ENCODE measurements at places on chromosomes 16 and 17. TPM values are rescaled to one million over a fixed set of nuclear protein-coding genes. Genes with fewer than 3 reads are reported as not detected.

Gene SCGB1C2
- polyA plus RNA-seq: not detected

Gene HSF4
- 0.37 TPM for polyA plus RNA-seq

Gene TP53TG3
- polyA plus RNA-seq: not detected

Gene LITAFD
- not detected for polyA plus RNA-seq

Gene DHRS7C
- not detected for polyA plus RNA-seq

Gene TBC1D3K
- polyA plus RNA-seq: not detected

Gene CCDC92B
- polyA plus RNA-seq: not detected

Gene PRSS33
- polyA plus RNA-seq: not detected

Gene EPX
- not detected for polyA plus RNA-seq

Gene GPR179
- not detected for polyA plus RNA-seq

Gene PDE6G
- polyA plus RNA-seq: 1.2 TPM

Gene INTS2
- 8.1 TPM for polyA plus RNA-seq

Gene CMTM2
- polyA plus RNA-seq: not detected

Gene TPSG1
- not detected for polyA plus RNA-seq

Gene TEN1
- 20.2 TPM for polyA plus RNA-seq

Gene KRTAP4-8
- polyA plus RNA-seq: not detected

Gene MMP15
- not detected for polyA plus RNA-seq

DNA sequence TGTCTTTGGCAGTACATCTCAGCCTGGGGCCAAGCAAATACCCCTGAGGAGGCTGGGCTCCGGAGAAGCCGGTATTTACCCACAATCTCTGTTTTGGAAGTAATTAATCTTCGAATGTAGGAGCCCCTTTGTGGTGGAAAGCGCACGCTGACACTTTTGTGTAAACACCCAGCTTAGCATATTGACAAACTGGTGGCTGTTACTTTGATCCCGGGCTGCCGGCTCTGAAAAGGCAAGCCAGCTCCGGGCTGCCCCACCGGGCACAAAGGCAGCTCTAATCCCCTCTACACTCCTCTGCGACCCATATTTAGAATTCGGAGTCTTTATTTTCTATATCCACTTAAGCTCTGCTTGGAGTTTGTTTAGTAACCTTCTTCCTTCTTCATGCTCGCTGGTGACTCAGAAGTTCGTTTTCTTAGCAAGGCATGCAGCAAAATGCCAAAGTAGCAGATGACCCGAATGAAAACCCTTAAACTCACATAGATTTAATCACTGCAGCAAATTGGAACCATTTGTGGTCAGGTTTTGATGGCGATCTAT, 144.0 kb upstream of the IRX3 start:
- DNase-seq: no peak

DNA sequence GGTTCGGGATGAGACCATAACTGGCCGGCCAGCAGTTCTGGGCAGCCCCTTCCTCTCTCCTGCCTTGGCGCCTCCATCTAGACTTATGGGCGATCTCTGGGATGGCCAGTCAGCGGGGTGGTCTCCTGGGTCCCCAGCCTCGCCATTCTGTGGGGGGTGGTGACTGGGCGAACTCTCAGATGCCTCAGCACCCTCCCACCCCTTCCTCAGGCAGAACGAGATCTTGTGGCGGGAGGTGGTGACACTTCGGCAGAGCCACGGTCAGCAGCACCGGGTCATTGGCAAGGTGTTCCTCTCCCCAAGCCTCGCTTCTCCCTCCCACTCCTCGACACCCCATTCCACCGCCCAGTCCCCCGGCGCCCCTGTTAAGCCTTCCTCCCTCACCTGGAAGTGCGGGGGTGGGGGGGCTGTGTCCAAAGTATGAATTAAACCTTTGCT, 1.6 kb downstream of the HSF4 start:
- no peak for DNase-seq

DNA sequence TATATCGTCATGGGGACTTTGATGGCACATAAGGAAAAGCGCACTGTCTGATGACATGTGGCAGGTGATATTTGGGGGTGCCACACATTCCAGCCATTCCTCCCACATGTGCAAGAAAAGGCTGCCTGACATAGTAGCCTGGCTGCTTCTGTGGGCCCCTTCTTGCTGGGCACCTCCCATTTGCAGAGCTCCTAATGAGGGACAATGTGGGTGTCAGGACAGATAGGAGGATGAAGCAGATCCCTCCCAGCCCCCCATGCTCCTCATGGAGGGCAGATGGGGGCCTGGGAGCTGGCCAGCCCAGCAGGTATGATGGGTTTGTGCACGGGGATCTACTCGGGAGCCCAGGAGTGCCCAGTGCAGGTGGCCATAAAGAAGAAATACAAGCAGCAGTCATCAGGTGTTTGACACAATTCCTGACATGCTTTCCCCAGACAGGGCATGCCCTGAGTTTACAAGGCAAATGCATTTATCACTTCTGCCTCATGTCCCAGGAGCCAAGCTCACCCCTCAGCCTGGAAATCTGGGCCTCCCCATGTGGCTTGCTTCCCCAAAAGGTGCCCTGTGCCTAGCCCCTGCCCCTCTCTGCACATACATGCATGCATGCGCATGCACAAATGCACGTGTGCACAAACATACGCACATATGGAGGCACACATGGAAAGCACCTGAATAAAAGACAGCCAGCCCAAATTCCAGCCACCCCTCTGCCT, 260.6 kb upstream of the RPL38 start:
- DNase-seq: no peak

DNA sequence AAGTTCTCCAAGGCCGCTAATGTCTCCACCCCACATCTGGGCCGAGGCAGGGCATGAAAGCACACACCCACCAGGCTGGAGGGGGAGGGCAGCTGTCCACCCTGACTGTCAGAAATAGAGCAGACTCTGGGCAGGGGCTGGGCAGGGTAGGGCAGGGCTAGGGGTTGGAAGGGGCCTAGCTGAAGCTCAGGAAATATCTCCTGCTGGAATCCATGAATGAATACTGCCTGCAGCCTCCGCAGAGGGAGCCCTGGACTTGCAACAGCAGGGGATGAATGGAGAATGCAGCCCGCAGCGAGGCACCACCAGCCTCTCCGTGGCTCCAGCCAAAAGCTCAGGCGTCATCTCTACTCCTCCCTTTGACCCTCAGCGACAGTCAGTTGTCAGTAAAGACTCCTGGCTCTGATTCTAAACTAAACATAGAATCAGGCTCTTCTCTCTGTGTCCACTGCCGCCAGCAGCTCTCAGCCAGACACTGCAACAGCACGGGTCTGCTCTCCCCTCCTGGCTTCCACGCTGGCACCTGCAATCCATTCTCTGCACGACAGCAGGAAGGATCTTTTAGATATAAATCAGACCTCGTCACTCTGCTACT, 23.9 kb upstream of the NGFR start:
- no peak for DNase-seq

DNA sequence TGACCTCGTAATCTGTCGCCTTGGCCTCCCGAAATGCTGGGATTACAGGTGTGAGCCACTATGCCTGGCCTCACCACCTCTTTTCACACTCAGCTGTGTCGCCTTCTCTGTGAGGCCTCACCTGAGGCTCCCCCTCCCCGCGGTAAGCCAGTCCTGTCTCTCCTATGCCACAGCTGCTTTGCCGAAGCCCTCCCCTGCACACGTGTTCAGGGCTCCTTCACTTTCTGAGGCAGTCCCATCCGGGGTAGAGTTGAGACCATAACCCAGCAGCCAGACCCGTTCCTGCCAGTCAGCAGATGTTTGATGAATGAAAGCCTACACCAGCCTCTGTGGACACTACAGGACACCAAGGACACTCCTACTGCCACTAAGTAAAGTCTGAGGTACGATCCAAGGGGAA, 10.6 kb downstream of the USP7 start:
- DNase-seq: no peak

GRCh38 chr17:72661116-72661944, 431.2 kb downstream of the SLC39A11 start:
- DNase-seq: no peak

GRCh38 chr16:66304961-66305360, 61.5 kb upstream of the CDH5 start:
- no peak for DNase-seq

DNA sequence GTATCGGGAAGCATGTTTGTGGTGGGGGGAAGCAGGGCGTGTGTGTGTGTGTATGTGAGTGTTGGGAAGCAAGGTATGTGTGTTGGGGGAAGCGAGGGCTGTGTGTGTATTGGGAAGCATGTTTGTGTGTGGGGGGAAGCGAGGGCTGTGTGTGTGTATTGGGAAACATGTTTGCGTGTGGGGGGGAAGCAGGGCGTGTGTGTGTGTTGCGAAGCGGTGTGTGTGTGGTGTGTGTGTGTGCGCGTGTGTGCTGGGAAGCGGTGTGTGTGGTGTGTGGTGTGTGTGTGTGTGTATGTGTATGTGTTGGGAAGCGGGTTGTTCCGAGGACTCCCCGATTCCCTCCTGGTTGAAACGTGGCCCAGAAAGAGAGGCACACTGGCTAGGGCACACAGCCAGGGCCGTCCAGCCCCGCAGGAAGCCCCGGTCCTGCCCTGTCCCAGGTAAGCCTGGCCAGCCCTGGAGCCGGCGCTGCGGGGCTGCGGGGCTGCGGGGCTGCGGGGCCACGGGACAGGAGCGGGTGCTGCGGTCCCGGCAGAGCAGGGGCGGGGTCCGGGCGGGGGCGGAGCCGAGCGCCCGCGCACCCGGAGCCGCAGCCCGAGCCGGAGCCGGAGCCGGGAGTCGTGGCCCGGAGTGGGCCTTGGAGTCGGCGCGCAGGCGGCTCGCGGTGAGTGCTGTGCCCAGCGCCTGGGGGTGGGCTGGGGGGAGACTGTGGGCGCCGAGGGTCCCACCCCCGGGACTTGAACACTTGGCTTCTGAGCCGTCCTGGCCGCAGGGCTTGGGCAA, at the start of gene NOD2:
NOD2 (plus strand) TSS at position 608 of the 783 bp plus-strand sequence. CDS start 5,890 bp downstream, outside the sequence.
- no peak for DNase-seq

DNA sequence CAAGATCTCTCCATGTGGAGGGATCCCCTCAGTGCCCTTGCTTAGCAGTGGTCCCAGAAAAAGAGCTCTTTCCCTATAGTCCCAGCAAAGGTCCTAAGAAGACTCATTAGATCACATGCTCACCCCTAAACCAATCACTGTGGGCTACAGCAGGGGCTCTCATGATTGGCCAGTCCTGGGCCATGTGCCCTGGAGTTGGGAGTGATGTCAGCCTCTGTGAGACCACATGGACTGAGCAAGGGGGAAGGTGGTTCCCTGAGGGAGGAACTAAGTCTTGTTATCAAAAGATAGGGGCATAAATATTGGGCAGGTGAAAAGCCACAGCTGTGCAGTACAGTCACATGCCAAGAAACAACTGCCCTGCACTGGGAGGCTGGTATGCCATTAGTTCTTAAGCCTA, 51.3 kb downstream of the SCNN1B start:
- no peak for DNase-seq

DNA sequence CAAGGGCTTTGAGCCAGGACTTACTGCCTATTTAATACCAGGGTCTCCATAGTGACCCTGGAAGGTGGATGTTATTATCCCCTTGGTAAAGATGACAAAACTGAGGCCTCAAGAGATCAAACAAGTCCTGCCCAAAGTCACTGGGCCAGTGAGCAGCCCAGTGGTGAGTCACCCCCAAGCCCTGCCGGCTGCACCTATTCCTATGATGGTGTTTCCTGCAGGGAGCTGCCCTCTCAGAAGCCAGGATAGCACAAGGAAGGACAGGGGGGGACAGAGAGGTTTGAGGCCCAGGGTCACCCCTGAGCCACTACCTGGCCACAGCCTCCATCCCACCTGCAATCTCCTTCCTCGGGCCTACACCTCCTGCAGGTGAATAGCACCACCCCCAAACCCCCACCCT, 90.9 kb downstream of the SDK2 start:
- no peak for DNase-seq

- no peak for DNase-seq
Measured at GRCh38 chr17:75645889-75646637, 12.8 kb downstream of the SMIM5 start.

DNA sequence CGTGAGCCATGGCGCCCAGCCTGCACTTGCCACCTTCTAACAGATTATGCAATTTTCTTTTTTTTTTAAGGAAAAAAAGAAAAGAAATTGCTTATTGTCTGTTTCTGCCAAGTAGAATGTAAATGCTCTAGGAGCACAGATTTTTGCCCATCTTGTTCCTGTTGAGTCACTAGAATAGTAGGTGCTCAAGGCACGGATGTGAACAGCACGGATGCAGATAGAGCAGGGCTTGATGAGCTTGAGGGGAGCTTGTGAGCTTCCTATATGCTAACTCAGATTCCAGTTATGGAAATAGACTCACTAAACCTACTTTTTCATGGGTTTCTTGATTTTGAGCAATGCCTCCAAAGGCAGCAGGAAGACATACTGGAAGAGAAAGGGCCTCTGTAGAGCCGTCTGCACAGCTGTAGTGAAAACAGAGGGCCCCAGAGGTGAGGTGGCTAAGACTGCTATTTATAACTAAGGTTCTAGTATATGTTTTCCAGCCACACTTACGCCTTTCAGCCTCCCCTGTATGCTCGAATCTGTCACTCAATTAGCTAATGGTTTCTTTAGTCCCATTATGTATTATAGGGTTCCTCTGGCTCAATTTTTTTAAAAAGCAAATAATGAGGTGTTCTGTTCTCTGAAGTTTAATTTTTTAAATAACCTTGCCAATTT, 72.8 kb downstream of the WWP2 start:
- no peak for DNase-seq

- DNase-seq: no peak
Measured at GRCh38 chr17:69884846-69885245, 190.2 kb upstream of the KCNJ16 start.

GRCh38 chr17:61221181-61221580, 178.5 kb upstream of the TBX2 start:
- no peak for DNase-seq

DNA sequence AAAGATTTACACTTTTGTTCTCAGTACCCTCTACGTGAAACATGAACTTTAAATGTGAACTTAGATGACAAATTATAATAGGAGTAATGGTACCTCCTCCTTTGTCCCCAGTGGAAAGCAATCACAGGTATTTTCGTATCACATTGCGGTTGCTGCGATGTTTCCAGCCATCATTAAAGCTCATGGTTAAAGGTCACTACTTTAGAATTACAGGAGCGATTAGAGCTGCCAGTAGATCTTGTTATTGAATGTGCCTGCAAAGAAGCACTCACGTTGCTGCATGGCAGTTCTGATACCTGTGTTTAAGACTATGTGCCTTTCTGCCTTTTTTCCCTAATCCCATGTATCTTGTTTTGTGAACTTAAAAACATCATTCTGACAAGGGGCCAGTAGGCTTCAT, 301.0 kb downstream of the CPPED1 start:
- DNase-seq: no peak

GRCh38 chr16:49617016-49617629, 238.8 kb downstream of the ZNF423 start:
- DNase-seq: no peak

DNA sequence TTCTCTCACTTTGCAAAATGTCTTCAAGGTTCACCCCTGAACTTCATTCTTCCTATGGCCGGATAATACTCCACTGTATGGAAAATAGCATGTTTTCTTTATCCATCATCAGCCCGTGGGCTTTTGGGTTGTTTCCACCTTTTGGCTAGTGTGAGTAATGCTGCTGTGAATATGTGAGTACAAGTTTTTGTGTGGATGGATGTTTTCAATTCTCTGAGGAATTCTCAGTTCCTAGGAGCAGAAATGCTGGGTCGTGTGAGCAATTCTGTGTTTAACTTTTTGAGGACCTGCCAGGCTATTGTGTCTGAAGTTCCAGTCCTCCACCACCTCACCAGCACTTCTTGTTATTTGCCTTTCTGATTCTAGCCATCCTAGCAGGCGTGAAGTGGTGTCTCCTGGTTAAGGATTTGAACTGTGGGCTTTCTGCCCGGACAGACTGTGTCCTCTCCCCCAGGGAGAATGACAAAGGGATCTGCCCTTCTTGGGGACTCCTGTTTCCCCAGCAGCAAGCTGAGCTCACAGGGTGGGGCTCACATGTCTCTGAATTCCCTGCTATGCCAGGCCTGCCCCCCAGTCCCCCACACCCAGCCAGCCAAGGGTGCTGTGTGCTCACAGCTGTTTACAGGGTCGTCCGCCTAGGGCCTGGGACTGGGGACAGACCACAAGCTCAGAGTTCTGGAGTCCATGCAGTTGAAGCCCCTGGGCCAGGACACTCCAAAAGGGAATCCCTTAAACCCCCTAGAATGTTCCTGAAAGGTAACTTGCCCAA, 92.2 kb upstream of the CIBAR2 start:
- DNase-seq: no peak
